ENCODE measurements at places on chromosomes 3 and 15.
A peak's percentile ranks its signal among the peaks of the same experiment; 100 is the strongest.

GRCh38 chr3:136277634-136278033 lies 27.5 kb downstream of the PCCB start:
- DNase-seq = no peak

DNA sequence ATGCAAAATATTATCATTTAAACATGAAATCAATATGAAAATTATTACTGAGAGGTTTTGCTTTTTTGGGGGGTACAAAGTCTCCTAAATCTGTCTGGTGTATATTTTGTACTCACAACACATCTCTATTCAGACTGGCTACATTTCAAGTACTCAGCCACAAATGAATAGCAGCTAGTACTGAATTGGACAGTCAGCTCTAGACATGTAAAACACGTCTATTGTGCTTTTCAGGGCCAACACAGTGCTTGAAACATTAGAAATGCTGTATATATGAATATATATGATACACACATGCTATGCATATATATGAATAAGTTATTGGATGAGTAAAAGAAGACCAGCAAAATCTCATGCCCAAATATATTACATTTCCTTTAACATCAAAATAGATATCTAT lies 103.8 kb upstream of the CFAP20DC start:
- no peak for DNase-seq

DNA sequence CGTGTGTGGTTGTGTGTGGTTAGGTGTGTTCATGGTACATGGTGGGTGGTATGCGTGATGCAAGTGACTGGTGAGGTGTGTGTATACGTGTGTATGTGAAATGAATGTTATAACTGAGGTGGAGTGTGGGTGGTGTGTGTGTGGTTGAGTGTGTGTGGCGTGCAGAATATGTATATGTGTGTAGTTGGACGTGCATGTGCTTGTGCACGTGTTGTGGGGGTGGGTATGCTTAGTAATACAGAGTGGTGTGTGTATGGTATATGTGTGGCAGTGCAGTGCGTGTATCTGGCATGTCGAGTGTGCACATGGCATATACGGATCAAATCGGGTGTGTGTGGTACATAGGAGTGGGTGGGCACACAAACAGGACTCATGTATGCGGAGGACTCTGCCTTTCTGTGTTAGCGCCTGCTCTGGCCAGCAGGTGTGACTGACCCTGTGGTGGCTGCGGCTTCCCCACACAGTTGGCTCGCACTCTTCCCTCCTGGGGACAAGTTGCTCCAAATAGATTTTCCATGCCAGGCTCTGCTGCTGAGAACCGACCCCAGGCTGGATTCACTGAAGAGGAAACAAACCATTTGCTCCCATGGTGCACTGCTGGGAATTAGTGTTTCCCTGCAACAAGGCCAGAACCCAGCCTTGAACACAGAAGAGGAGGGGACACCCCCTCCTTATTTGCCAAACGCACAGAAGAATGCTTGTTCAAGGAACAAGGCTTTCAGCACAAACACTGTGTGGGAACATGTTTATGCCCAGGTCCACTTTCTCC lies 1.2 kb upstream of the C3orf70 start:
- DNase-seq = no peak

DNA sequence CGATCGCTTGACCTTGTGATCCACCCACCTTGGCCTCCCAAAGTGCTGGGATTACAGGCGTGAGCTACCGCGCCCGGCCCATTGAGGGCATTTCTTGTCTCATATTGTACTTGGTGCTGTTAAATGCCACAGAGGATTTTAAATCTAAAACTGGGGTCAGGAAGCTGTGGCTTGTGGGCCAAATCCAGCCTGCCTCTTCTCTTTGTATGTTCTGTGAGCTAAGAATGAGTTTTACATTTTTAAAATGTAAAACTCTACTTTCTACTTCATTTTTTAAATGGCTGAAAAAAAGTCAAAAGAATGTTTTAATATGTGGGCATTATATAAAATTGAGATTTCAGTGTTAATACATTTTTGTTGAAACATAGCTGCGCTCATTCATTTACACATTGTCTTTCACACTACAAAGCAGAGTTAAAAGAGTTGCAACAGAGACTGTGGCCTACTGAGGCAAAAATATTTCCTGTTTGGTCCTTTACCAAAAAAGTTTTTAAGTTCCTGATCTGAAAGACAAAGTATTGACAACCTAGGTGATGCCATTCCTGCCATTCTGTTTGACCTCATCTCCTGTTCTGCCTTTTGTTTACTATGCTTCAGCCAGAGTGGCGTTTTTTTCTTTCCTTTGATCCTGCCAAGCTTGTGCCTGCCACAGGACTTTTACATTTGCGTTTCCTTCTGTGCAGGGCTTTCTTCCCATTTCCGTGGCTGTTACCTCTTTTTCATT lies 50.4 kb downstream of the PDCD6IP start:
- no peak for DNase-seq

DNA sequence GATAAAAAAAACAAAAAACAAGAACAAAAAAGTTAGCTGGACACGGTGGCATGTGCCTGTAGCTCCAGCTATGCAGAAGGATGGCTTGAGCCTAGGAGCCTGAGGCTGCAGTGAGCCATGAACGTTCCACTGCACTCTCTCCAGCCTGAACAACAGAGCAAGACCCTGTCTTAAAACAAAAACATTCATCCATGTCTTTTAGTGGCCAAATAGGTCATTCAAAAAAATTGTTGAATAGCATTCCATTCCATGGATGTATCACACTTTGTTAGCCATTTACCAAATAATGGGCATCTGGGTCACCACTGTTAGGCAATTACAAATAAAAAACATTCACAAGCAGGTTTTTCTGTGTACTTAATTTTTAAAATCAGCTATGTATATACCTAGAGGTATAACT lies 139.7 kb downstream of the STAG1 start:
- DNase-seq = no peak

GRCh38 chr15:50149090-50149489 lies 30.1 kb upstream of the ATP8B4 start:
- no peak for DNase-seq

- no peak for DNase-seq
Measured at GRCh38 chr15:69465253-69465652, 12.6 kb downstream of the RPLP1 start.

- no peak for DNase-seq
Measured at GRCh38 chr3:172213904-172214303, 174.5 kb downstream of the FNDC3B start.

GRCh38 chr3:68256635-68257223 lies 602.3 kb upstream of the SUCLG2 start:
- no peak for DNase-seq

DNA sequence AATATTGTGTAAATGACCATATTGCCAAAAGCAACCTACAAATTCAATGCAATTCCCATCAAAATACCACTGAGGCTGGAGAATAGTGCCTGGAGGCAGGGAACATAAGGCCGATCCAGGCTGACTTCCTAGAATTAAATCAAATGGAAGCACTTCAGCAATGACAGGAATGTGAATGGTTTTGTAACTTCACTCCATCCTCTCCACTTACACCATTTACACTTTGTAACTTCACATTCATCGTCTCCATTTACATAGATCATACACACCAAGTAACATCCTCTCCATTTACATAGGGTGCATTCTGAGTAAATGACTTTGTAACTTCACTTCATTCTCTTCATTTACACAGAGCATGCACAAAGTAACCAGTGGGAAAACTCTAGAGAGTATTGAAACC lies 11.6 kb downstream of the STRIT1 start:
- DNase-seq = no peak

GRCh38 chr15:36887214-36887961 lies 213.0 kb downstream of the MEIS2 start:
- no peak for DNase-seq

DNA sequence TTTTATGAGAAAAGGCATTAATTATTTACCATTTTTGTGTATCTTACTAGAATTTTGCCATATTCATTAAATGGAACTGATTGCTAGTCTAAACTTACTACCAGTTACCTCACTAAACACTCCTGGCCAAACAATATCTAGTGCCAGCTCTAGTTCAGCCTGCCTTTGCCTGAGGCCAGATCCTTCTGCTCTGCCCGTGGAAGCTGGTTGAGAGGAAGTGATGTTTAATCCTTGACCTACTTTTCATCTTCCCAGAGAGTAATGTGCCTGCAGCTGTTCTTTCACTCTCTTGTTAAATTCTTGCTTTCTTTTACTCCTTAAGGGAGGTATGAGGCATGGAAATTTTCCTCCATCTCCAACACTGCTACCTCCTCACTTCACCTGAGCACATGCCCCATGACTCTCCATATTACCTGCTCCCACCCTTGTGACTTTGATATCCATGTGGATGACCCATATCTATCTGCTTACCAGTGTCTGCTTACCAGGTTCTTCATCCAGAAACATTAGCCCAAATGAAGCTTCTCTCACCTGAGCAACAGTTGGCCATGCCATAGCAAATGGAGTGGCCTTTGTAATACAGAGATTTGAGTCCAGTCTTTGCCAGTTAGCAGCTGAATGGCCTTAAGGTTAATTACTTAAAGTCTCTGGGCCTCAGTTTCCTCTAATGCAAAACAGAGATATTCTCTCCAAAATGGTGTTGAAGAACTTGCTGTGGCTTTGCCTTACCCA lies 53.4 kb downstream of the UBE2E1 start:
- no peak for DNase-seq

GRCh38 chr15:101276501-101277037 lies 716 bp downstream of the SELENOS start:
- DNase-seq = no peak

GRCh38 chr3:190130037-190130436 lies 9.3 kb upstream of the P3H2 start:
- DNase-seq = no peak

DNA sequence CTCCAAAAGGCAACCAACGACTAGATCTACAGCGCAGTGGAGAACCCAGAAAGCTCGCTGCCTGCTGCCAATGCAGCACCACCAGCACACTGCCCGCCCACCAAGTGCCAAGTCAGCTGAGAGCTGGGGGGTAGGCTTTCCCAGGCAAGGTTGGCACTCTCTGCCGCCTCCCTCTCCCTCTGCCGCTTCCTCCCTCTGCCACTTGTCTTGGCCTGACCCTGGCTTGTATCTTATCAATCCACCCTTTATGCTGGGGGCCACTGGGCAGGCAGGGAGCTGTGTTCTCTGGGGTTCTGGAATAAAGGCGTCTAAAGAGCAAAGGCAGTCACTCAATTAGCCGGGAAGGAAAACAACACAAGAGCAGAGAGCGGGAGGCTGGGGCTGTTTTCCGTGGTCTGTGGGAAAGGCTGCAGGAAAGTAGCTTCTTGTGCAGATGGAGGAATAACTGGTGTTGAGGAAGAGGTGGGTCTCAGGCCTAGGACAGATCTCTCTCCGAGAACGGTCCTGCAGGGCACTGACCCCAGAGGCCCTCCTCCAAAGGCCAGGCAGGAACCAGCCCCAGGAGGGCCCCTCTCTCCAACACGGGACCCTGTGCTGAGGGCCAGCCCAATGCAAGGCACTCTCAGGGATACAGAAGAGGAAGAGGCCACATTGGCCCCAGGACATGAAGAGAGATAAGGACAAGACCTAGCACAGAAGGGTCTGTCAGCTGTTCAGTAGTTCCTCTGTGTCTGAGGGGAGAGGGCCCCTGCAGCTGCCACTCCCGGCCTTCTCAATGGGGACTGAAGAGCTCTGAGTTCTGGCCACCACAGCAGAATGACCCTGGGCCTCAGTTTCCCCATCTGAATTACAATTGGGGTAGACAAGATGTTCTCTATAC lies 30.8 kb downstream of the ACSBG1 start:
- DNase-seq = no peak

- no peak for DNase-seq
Measured at GRCh38 chr3:143363949-143364348, 244.4 kb downstream of the CHST2 start.

DNA sequence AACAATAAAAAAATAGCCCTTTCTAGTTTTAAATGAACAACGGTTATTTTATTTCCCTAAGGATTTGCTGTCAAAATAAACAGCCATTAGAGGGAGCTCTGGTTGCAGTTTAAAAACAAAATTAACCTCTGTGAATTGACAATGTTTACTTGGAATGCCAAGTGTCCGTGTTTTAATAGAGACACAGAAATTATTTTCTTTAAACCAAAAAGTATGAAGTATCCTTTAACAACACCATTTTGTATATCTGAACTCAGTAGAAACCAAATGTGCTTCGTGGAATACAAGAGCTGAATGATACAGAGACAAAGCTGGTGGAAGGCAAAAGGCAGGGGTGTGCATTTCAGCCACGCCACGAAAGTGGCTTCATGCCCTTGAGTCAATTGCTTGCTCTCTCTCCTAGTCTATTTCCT lies 74.4 kb downstream of the MOBP start:
- DNase-seq = no peak

- DNase-seq = no peak
Measured at GRCh38 chr3:111666041-111666735, 71.0 kb upstream of the ZBED2 start.

- DNase-seq = peak; percentile 20
Measured at GRCh38 chr15:38252481-38253350, at the start of gene SPRED1. TSS of gene SPRED1 (plus strand) at chr15:38252836. CDS start at chr15:38253186, 350 bp downstream.

DNA sequence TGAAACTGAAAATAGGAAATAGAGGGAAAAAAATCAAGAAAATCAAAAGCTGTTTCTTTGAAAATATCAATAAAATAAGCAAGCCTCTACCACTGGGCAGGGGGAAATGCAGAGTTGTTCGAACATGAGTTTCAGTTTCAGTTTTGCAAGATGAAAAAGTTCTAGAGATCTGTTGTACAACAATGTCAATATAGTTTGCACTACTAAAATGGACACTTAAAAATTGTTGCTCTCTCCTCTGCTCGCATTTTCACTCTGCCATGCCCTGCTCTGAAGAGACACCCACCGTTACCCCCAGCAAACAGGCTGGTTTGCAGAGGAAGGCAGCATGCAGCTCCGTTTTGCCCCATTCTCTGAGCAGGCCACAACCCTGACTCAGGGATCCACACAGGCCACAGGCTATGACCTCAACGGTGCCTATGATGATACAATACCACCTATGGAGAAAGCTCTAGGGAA lies 64.5 kb downstream of the ZNF148 start:
- peak; percentile 42 for DNase-seq

DNA sequence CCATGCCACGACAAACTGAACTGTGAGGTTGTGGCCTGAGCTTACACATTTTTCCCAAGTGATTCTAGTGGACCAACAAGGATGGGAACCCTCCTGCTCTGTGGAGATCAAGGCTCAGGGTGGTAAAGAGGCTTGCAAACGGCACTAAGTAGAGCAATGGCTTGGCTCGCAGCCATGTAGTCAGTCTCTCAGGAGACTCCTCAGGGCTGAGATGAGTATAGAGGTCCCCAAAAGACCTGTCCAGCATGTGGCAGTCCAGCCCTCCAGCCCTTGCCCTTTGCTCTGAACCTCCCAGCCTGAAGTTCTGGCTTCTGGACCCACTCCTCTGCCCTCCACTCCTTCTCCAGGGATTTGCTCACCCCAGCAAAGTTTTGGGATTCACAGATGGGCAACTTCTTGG lies 8.3 kb upstream of the CAMP start:
- no peak for DNase-seq

- no peak for DNase-seq
Measured at GRCh38 chr15:78788016-78788660, 23.1 kb downstream of the ADAMTS7 start.

GRCh38 chr3:89467898-89468363 lies 360.5 kb downstream of the EPHA3 start:
- DNase-seq = no peak

DNA sequence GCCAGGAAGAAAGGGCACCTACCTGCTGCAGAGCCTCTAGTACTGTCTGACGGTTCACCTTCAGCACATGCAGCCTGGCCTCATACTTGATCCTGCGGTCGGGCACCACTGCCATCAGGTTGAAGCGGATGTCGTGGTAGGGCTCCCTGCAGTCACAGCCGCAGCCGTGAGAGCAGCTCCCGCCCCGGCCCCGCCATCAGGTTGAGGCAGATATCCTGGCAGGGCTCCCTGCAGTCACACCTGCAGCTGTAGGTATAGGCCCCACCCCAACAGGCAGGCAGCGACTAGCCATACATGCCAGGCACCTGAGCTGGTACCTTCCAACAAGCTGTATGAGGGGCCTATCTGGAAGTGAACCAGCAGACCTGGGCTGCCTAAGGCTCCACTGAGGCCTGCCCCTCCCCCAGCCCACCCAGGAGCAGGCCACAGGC lies 38.7 kb downstream of the SEMA3G start:
- DNase-seq = no peak
